ENCODE measurements at places on chromosomes 12 and 14.

- H3K27me3 ChIP-seq, result no peaks in the 10 kb centered on the region
- no peak overlapping the region for H3K4me3 ChIP-seq
- H3K27ac ChIP-seq, result peak overlapping the region; percentile 60
- H3K36me3 ChIP-seq, result peaks cover 24% of the 10 kb centered on the region
- H3K4me1 ChIP-seq, result peaks cover 86% of the 10 kb centered on the region
Measured at GRCh38 chr12:96201272-96202227, 7.4 kb downstream of the ELK3 start.

DNA sequence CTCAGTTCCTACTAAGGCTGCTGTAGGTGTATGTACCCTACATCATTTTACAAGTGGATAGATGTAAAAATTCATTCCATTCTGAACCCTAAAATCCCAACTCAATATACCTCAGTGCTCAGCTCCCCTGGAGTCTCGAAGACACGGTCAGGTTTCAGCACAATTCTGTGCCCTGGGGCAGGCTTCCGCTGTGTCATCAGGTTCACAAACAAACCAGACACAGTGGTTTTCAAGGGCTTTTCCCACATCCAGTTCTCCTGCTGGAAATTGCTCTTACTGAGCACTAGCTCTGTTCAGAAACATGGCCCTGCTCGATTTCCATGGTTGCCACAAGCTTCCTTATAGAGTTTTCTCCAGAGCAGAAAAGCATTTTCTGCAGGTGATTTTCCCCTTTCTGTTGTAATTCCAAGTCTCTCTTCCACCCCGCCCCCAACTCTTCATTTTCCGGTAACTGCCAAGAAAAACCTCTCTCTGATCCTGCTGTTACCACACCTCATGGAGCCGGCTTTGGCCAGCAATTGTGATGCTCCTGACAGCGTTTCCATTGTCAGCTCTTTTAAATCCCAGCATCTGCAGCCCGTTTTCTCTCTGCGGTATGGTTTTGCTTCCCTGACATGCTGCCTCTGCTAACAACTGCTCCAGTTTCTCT lies 483.0 kb upstream of the CCDC196 start:
- H3K4me3 ChIP-seq, result no peak overlapping the region
- no peak overlapping the region for H3K27ac ChIP-seq
- H3K4me1 ChIP-seq, result no peaks in the 10 kb centered on the region
- H3K27me3 ChIP-seq, result peaks cover 37% of the 10 kb centered on the region

GRCh38 chr12:125871811-125872594 lies 806.8 kb downstream of the AACS start:
- no peaks in the 10 kb centered on the region for H3K36me3 ChIP-seq
- DNase-seq, result no peak
- H3K4me1 ChIP-seq, result no peaks in the 10 kb centered on the region
- H3K4me3 ChIP-seq, result no peak overlapping the region

DNA sequence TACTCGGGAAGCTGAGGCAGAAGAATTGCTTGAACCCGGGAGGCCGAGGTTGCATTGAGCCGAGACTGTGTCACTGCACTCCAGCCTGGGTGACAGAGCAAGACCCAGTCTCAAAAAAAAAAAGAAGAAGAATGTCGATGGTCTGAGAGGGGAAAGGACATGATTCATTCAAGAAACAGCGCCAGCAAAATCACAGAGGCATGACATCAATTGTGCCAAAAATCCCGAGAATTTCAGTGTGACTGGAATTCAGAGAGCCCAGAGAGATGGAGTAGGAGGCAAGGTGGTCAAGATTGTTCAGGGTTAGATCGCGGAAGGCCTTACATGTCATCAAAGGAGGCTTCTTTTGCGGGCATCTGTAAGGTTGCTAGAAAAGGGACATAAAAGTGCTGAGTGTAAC lies 483.3 kb downstream of the VRK1 start:
- no peak for DNase-seq
- H3K27ac ChIP-seq, result no peak overlapping the region
- H3K36me3 ChIP-seq, result no peaks in the 10 kb centered on the region
- H3K27me3 ChIP-seq, result peaks cover 23% of the 10 kb centered on the region
- peaks cover 2% of the 10 kb centered on the region for H3K4me1 ChIP-seq
- H3K4me3 ChIP-seq, result no peak overlapping the region

- DNase-seq, result no peak
- H3K27me3 ChIP-seq, result peaks cover 16% of the 10 kb centered on the region
- no peaks in the 10 kb centered on the region for H3K36me3 ChIP-seq
- no peak overlapping the region for H3K4me3 ChIP-seq
Measured at GRCh38 chr14:97293659-97294058, 496.5 kb downstream of the VRK1 start.

DNA sequence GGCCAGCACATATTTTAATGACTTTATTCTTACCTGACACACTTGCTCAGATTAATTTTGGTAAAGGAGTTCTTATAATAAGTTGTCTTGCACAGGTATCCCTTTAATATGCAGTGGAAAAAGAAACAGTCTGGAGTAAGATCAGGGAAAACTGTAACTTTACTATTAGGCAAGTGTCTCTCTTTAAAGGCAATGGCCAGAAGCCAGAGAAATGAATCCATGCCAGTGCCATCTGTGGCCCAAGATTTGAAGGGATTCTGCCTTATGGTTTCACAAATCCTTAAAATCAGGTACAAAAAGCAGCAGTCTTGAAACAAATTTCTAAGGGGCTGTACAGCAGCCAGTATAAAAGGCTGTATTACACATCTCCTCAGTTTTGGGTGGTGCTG lies 22.4 kb downstream of the NFYB start:
- no peak for DNase-seq
- H3K4me3 ChIP-seq, result no peak overlapping the region
- H3K27ac ChIP-seq, result no peak overlapping the region
- peaks cover 6% of the 10 kb centered on the region for H3K36me3 ChIP-seq
- no peaks in the 10 kb centered on the region for H3K27me3 ChIP-seq

DNA sequence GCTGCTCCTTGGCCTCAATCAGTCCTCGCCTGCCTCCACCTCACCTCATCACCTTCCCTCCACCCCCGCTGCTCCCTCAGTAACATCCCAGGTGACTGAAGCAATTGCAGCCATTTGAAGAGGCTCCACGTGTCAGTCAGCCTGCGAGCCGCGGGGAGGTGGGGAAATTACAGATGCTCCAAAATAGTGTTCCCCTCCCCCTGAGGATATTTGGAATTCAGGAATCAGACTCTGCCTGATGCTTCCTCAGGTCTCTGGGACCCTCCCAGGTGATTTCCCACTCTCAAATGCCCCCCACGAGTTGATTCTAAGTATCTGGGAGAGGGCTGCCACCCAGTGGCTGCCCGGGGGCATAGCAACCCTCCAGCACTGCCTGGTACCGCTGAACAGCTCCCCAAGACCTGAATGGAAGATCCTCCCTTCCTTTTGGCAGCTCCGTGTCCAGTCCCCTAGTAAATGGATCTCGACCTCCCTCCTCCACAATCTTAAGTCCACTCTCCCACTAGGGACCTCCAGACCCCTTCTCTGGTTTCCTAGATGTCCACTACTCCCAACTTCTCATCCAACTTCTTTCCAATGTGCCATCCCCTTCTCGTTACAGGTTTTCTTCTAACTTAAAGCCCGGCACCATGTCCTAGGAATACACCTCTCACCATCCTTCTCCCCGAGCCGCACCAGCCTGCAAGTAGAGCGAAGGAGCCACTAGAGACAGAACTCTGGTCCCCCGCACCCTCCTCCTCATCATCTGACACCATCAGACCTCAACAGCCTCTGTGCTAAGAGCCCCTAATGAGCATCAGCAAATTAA lies 1.4 kb upstream of the ASIC1 start:
- H3K27me3 ChIP-seq, result peaks cover 72% of the 10 kb centered on the region
- H3K27ac ChIP-seq, result no peak overlapping the region
- no peaks in the 10 kb centered on the region for H3K36me3 ChIP-seq
- peaks cover 19% of the 10 kb centered on the region for H3K4me1 ChIP-seq
- DNase-seq, result no peak
- peak overlapping the region; percentile 51 for H3K4me3 ChIP-seq

- no peaks in the 10 kb centered on the region for H3K27me3 ChIP-seq
- H3K4me3 ChIP-seq, result no peak overlapping the region
- peaks cover 41% of the 10 kb centered on the region for H3K36me3 ChIP-seq
- no peak overlapping the region for H3K27ac ChIP-seq
Measured at GRCh38 chr12:27785882-27786570, 6.0 kb upstream of the MANSC4 start.

- no peak for DNase-seq
- H3K27me3 ChIP-seq, result peaks cover 29% of the 10 kb centered on the region
- H3K4me1 ChIP-seq, result peaks cover 15% of the 10 kb centered on the region
- H3K4me3 ChIP-seq, result peak overlapping the region; percentile 46
- no peak overlapping the region for H3K27ac ChIP-seq
Measured at GRCh38 chr14:102929241-102930137, 7.0 kb downstream of the AMN start.

DNA sequence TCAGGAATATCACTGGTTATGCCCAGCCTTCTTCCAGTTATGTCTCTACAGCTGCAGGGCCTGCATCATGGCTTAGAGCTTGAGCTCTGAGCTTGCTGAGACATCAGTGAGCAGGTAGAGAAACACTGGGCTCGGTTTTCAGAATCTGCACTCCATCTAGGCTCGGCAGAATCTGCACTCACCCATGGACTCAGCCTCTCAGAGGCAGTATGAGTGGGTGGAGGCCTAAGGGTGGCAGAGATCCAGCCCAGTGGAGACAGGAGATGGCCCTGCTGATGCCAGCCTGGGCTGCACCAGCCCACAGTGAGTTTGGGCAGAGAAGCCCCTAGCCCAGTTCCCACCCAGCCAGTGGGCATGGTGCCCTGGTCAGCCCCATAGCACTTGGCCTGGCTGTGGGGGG lies 12.8 kb downstream of the KRT80 start:
- H3K27ac ChIP-seq, result no peak overlapping the region
- no peaks in the 10 kb centered on the region for H3K36me3 ChIP-seq
- H3K4me1 ChIP-seq, result no peaks in the 10 kb centered on the region
- H3K4me3 ChIP-seq, result no peak overlapping the region

DNA sequence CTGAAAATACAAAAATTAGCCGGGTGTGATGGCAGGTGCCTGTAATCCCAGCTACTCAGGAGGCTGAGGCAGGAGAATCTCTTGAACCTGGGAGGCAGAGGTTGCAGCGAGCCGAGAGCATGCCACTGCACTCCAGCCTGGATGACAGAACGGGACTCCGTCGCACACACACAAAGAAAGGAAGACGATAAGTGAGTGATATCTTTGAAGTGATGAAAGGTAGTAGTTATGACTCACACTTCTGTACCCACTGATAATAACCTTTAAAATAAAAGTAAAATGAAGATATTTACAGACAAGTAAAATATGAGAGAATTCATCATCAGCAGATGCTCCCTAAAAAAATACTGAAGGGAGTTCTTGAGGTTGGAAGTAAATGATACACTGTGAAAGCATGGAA lies 171.3 kb upstream of the CRY1 start:
- no peak overlapping the region for H3K4me3 ChIP-seq
- no peak overlapping the region for H3K27ac ChIP-seq
- H3K27me3 ChIP-seq, result peaks cover 12% of the 10 kb centered on the region
- peaks cover 2% of the 10 kb centered on the region for H3K36me3 ChIP-seq
- no peaks in the 10 kb centered on the region for H3K4me1 ChIP-seq

DNA sequence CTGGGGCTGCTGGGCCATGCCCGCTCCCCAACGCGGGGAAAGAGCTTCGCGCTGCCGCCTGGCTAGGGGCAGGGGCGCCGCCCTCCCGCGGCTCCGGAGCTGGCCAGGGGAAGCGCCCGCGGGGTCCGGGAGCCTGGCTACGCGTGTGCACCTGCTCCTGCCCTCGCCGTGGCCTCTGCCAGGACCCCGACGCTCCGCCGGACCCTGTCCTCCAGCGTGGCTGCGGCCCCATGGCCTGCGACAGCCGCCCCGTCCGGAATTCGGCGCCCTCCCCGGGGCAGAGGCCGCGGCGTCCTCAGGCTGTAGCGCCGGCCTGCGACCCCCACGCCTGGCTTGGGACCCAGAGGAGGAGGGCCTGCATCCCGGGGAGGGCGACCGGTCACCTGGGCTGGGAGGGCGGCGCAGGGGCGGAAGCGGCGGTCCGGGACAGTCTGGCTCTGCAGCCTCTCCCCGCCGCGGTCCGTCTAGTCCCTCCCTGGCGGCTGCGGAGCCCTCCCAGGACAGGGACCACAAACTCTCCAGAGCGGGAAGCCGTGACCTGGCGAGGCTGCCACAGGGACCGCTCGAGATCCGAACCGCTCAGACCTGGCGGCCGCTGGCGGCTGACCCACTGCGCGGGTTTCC lies 85.6 kb downstream of the ALG10 start:
- H3K27ac ChIP-seq, result no peak overlapping the region
- no peak for DNase-seq
- no peaks in the 10 kb centered on the region for H3K36me3 ChIP-seq
- H3K4me3 ChIP-seq, result no peak overlapping the region
- H3K27me3 ChIP-seq, result peaks cover 30% of the 10 kb centered on the region

DNA sequence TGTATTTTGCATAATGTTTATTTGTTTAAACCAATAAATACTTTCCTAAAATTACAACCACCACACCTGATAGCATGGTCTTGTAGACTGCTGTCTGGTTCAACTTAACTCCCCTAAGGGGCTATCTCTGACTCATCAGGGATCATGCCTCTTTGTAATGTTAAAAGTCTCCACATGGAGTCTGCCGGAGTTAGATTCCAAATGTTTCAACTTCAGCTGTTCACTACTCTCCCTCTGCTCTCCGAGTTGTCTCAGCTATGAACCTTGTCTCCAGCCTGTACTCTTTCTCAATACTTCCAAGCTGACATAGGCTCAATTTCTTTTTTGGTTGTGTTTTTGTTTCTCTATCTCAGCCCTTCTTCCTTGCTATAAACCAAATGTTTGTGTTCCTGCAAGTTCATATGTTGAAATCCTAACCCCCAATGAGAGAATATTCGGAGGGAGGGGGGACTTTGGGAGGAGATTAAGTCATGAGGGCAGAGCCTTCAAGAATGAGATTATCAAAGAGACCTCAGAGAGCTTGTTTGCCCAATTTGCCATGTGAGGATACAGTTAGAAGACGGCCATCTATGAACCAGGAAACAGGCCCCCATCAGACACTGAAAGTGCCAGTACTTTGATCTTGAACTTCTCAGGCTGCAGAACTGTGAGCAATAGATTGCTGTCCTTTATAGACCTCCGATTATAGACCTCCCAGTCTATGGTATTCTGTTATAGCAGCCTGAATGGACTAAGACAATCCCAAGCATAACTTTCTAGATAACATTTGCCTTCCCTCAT lies 858.2 kb downstream of the VRK1 start:
- H3K4me3 ChIP-seq, result no peak overlapping the region
